ENCODE measurements at places on chromosomes 1 and 21.

DNA sequence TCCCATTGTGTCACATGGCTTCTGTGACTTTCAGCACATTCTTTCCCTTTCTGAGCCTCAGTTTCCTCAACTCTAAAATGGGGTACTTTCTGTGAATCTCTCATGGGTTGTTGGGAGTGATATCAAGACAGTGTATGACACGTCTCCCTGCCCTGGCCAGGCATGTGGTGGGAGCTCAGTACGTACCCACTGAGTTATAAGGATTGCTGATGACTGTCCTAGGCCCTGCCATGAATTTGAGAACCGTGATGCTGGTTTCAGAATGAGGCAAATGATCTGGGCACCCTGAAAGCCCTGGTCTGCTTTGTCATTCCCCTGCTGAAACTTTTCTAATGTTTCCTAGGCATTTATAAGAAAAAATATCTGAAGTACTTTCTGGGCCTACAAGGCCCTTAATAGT is 3.6 kb downstream of the ZNF362 start:
- DNase-seq = no peak

DNA sequence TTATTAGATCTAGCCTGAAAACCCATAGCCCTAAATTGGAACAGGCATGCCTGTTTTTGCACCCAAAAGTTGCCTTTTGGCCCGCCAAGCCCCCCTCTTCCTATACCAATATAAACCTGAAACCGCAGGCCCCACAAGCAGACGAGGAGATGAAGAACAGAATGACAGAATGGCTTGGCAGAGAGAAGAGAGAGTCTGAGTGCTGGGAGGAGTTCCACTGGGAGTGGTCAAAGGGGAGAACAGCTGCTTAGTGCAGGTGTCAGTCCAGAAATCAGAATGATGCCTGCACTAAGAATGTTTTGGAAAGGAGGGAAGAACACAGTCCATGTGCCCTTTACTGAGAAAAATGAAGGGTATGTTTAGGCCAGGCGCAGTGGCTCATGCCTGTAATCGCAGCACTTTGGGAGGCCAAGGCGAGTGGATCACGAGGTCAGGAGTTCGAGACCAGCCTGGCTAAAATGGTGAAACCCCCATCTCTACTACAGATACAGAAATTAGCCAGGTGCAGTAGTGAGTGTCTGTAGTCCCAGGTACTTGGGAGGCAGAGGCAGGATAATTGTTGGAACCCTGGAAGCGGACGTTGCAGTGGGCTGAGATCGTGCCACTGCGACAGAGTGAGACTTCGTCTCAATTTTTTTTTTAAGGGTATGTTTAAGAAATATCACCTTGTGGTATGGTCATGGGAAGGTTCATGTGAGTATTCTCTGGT is 9.4 kb downstream of the DYRK1A start:
- no peak for DNase-seq

GRCh38 chr1:53086491-53087070 is 24.6 kb downstream of the PODN start:
- peak; percentile 29 for DNase-seq

- no peak for DNase-seq
Measured at GRCh38 chr1:222898191-222898527, 83.3 kb downstream of the DISP1 start.

DNA sequence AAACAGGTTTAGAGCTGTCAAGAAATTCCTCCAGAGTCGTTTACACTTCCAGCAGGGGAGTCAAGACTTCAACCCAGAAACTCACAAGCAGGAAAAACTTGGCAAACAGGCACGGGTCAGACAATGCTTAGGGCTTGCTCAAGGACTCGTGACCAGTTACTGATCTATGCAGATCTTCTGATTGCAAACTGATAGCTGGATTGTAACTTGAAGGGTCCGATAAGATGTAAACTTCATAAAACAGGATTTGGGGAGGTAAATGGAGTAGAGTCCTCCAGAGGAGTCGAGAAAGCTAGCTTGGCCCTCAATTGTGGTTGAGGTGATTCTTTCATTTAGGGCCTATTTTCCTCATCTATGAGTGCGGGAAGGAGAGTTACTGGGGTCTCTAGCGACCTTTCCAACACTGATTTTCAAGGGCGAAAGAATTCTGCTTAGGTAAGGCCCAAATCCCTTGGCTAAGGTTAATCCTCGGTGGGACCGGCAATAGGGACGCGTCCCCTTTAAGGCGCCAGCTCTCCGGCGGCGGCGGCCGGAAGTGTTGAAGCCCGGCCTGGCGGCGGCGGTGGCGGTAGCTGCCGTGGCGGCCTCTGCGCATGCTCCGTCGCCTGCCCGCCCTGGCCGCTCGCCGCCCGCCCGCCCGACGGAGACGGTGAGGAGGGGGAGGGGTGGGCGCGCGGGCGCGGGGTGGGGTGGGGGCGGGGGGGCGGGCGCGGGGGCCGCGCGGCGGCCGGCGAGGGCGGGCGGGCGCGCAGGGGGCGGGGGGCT is at the start of gene GMEB1:
TSS of gene GMEB1 (plus strand) at position 594 of the 765 bp plus-strand sequence. CDS start 14,829 bp downstream, outside the sequence.
- DNase-seq = peak; percentile 93

GRCh38 chr1:45493116-45493697 is 2.2 kb upstream of the TESK2 start:
- peak; percentile 68 for DNase-seq

DNA sequence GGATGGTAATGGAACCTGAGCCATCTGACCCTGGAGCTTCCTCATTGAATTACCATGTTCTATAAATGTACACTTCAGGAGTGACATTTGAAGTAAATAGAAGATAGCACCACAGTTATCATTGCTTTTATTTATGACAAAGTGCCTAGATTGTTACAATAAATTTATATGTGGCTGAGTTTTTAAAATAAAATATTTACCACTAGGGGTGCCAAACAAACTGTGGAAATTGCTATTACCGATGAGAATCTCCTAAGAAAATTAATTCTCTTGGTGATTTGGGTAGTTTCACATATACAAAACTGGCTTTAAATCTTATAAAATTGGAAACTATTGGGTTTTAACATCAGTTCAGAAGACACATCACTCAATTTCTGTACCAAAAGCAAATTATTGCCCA is 1.4 kb upstream of the TNR start:
- DNase-seq = no peak

- no peak for DNase-seq
Measured at GRCh38 chr1:53819387-53819786, 18.7 kb downstream of the NDC1 start.

DNA sequence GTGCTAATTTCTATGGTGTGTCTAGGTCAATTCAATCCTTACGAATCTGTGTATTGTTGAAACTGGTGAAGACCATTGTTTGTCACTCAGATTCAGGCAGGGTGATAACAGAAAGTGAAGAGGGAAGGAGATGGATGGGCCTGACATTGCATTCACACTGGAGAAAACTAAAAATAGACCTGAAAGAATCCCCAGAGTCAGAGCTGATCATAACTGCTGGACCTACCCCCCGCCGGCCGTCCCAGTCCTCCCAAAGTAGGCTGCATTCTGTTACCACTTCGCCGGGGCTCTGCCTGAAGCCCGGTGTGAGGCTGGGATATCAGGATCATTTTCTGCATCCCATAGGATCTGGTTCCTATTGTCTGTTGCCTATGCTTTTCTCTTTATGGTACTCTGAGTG is 121.1 kb downstream of the NUF2 start:
- no peak for DNase-seq

DNA sequence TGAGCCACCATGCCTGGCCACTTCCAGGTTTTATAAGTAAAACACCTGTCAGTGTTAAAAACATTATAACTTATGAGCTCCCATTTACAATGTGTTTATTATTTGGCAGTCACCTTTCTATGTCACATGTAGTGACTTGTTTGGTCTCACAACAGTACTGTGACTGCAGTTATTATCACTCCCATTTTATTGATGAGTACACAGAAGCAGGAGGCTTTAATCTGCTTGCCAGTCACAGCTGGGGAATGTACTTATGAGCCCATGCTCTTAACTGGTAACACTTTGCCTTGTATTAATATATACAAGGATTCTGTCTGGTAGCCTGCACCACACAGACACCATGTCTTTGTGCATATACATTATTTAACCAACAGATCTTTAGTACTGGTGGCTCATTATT is 31.1 kb upstream of the BACH1 start:
- no peak for DNase-seq

GRCh38 chr1:56225964-56226815 is 353.2 kb downstream of the PLPP3 start:
- no peak for DNase-seq

DNA sequence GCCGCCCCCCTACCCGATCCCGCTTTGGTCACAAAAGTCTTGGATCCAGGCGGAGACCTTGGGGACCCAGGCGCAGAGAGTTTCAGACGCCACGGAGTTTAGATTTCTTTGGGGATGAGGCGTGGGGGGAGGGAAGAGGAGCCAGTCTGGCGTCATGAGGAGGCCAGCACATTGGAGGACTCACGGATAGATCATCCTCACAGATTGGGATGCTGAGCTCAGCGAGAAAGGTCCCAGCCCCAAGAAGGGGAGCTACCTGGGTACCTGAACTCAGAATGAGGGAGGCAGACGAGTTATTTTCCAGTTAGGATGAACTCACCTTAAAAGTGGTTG is 393 bp downstream of the ELAPOR1 start:
- DNase-seq = no peak

GRCh38 chr1:161484613-161485012 is 20.6 kb upstream of the FCGR2A start:
- no peak for DNase-seq

GRCh38 chr1:10953505-10954193 is 58.8 kb upstream of the TARDBP start:
- DNase-seq = no peak

DNA sequence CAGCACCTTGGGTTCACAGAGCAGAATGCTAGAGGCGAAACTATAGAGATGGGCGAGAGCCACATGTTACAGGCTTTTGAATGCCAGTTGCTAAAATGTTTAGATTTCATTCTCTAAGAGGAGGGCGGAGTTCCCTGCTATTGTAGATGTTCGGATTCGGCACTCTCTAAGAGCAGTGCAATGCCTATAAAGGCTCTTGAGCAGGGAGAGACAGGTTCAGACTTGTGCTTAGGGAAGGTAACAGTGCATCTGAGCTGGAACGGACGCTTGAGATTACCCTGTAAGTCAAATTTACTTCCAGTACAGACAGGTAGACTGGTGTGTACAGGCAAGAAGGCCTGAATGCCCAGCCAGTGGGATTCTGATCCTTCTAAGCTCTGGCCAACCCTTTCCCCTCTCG is 15.3 kb downstream of the LURAP1 start:
- no peak for DNase-seq

DNA sequence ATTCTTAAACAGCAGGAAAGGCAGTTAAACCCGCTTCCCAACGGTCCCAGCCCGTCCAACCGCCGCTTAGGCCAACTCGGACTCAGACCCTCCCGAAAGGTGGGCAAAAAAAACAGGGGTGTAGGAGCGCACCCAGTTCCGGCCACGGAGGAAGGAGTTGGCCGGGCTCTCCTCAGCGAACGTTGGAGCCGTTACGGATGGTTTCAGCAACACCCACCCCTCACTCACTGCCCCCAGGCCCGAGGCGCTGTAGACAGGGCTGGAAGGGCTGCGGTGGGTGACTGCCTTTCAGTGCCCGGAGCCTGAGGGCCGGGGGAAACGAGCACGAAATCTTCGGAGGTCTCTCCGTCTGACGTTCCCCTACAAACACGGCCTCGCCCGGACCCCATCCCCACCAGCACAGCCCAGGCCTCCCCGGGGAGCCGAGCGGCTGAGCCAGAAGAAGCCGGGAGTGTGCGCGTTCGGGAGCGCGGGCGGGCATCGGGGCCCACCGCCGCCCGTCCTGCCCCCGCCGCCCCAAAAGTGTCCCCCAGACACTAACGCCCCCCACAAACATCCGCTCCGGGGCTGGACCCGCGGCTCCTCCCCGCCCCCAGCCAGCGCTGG is 1.3 kb downstream of the KDM5B start:
- DNase-seq = no peak

GRCh38 chr1:2205191-2205952 is 10.8 kb upstream of the FAAP20 start:
- peak; percentile 96 for DNase-seq

GRCh38 chr1:169383449-169383848 is 15.5 kb downstream of the BLZF1 start:
- DNase-seq = no peak

DNA sequence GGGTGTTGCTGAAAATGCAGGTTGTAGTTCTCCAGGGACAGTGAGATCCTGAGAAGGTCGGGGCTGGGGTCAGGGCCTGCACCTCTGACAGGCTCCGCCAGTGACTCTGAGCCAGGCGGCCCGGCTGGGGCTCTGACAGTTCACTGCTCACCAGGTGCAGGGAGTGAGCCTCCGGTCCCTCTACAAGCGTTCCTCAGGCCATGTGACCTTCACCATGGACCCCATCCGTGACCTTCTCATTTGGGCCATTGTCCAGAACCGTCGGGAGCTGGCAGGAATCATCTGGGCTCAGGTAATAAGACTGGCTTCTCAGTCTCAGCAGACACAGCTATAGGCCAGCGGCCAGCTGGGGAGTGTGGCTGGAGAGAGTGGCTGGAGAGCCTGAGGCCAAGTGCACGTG is 41.8 kb downstream of the TRPM2 start:
- no peak for DNase-seq

- DNase-seq = no peak
Measured at GRCh38 chr1:156157506-156157905, 4.1 kb downstream of the SEMA4A start.

DNA sequence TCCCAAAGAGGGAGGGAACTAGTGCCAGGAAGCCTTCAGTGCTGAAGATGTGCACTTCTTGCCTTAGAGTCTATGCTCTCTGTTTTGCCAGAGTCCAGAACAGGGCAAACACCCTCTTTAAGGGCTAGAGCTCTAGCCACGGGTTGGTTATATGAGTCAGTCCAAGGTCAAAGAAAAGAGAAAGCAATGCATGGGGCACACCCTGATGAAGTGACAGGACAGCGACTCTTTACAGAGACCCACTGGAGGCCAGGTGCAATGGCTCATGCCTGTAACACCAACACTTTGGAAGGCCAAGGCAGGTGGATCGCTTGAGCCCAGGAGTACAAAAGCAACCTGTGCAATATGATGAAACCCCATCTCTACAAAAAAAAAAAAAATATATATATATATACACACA is 86.1 kb downstream of the TGFBR3 start:
- DNase-seq = no peak

DNA sequence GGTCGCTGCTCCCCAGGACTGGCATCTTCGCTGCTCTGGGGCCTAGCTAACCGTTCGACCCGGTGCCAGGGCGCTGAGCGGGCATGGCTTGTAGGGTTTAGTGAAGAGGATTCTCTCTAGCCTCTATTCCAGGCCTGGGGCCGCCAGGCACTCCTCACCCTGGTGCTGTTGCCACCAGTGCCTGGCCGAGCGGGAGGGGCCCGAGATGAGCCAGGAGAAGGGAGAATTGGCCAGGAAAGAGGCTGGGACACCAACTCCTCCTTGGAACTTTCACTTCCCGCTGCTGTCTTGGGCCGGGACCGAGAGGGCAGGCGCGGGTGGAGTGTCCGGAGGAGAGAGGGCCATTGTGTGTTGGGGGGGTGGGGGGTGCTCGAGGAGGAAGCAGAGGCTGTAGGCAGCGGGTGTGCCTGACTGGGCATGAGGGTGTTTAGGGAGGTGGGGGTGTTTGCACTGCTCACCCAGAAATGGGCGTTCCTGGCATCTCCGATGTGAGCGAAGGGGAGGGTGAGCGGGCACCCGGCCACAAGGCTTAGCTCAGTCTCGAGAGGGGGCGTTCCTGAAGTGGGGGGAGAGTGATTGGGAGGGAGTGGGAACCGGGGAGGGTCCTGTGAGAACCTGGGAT is 772 bp downstream of the ADAM15 start:
- peak; percentile 45 for DNase-seq

Data from cerebellum (tissue), 4 donors.